NCI-H2227 treated with DMSO at 0.1 percent for 48 hours (cell line): ENCODE measurements at places on chromosomes 16 and 17.
A peak's percentile ranks its signal among the peaks of the same experiment; 100 is the strongest.

DNA sequence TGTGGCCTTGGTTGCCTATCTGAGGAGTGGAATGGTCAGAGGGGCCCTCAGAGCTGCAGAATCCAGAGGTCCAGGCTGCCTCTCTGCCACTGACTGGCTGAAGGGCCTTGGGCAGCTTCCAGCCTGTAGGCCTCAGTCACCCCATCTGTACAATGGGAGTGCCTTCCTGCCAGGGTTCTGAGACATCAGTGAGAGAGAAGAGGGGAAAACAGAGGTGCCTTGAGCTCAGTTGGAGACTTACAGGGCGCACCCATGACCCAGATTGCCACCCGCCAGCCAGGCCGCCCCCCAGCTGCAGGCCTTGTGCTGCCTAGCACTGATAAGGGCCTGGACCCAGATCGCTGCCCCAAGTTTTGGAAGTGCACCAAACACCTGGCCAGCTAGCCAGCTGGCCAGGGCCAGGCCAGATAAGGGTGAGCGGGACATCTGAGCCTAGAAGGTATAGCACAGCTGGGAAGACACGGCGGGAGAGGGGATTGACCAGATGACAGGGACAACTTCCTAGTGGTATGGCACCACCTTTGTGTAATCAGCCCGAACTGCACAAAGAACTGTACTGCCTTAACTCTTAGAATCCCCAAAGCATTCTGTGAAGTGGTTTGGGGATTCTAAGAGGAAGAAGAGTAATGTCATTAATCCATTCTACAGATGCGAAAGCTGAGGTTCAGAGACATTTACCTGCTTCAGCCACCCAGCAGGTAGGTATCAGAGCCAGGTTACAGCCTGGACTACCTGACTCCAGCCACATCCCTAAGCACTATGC lies 1.4 kb downstream of the SLC4A1 start:
- no peak for DNase-seq

GRCh38 chr16:80317116-80317515 lies 223.7 kb upstream of the DYNLRB2 start:
- DNase-seq = no peak

- peak; percentile 71 for DNase-seq
Measured at GRCh38 chr17:51371732-51372151, 111.4 kb downstream of the UTP18 start.

DNA sequence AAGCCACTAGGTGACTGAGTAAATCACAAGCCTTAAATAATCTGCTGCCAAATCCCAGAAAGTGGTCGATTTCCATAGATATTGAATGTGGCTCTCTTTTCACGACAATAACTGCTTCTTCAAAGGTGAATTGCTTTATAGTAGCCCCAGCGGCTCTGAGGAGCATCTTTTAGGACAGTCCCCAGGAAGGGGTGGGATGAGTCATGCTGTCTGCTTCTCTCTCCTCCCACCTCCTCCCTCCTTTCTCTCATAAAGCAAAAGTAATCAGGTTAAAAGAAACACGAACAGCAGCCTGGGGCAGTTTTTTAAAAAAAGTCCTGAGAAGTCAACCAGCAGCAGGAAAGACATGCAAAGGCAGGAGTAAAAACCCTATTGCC lies 1.8 kb downstream of the KIAA0513 start:
- DNase-seq = no peak

DNA sequence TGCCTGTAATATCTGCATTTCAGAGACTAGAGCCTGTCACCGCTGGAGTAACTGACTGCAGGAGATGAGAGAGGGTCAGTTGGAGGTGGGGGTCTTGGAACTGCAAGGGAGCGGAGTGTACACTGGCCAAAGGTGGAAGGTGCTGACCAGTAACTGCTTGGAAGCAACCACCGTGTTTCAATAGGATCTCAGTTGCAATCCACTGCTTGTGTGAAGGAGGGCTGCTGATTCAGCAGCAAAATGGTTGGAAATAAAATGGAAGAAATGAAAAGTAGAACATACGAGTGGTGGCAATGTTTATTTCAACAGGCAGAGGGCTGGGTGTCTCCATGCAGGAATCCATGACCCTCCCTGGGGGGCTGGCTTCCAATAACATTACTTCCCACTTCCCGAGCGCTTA lies 2.1 kb upstream of the JPH3 start:
- DNase-seq = no peak

GRCh38 chr17:74545843-74546230 lies at the start of gene CD300C:
Gene CD300C (minus strand): TSS chr17:74546115. CDS start chr17:74545782, 333 bp downstream.
- no peak for DNase-seq

DNA sequence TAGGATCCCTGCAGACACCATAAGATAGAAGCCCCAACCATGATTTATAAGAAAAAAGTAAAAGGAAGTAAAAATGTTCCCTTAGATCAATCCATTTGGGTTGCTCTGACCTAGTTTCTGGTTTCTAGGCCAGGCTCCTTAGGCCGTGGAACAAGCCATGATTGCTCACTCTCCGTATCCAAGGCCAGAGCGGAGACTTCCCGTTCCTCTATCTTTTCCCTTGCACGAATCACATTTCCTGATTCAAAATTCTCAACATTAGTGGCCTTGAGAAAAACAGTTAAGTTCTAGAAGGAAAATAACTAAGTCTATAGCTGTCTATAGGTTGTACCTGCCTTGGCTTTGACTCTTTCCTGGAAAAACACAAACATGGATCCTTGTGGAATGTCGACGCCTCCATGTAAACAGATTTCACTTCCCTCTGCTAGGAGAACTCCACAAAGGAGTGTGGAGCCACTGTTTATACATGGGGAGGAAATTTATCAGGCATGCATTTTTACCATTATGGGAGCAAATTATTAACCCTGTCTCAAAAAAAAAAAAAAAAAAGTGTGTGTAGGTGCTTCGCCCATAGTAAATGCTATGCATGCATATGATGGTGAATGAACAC lies 149.6 kb downstream of the ZFHX3 start:
- no peak for DNase-seq

GRCh38 chr17:32523827-32524552 lies 37.2 kb downstream of the CDK5R1 start:
- no peak for DNase-seq

DNA sequence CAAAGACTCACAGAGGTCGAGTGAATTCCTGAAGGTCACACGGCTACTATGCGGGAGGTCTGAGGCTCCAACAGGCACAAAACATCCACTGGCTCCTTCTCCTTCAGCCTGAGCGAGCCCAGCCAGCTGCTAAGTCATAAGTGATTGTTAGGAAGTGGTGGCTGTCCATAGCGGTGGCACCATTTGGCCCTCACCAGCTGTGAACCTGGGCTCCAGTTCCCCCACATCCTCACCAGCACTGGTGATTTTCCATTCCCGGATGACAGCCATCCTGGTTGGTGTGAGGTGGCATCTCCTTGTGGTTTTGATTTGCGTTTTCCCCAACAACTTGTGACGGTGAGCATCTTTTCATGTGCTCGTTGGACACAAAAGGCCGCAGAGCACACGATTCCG lies 302.8 kb downstream of the FOXL1 start:
- DNase-seq = no peak

- DNase-seq = no peak
Measured at GRCh38 chr16:23092801-23093117, 56.5 kb downstream of the USP31 start.

- peak; percentile 35 for DNase-seq
Measured at GRCh38 chr17:81941484-81942166, 4.5 kb upstream of the PYCR1 start.

GRCh38 chr16:25691519-25692091 lies at the start of gene HS3ST4:
Gene HS3ST4 (plus strand): TSS chr16:25691959.
- no peak for DNase-seq

DNA sequence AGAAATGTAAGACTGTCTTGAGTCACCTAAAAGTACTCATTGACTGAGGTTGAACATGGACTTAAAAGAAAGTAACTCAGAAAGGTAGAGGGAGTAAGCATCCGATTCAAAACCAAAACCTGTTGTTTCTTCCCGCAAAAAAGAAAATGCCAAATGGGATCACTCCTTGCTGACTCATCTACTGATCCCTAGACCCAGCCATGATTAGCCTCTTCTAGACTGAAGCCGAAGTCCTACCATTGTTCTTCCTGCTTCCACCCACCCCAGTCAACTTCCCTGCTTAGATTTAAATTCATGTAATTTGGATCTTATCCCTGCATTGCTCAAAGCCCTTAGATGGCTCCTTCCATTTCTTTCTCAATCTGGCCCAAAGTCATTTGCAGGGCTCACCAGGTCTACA lies 760.5 kb upstream of the SOX9 start:
- DNase-seq = no peak

DNA sequence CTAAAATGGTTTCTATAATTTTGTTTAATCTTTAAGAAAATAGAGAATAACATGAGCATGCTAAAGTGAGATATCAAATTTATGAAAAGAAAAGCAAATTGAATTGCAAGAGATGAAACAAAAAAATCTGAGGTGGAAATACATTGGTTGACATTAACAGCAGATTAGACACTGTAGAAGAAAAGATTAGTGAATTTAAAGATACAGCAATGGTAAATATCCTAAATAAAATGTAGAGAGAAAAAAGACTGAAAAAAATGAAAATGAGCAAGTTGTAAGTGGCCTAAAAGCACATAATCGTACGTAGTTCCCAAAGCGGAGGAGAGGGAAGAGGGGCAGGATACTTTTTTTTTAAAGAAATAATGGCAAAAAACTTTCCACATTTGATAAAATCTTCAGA lies 30.5 kb upstream of the ALDH3A2 start:
- DNase-seq = no peak

- peak; percentile 78 for DNase-seq
Measured at GRCh38 chr17:51261024-51261963, 948 bp downstream of the UTP18 start.

DNA sequence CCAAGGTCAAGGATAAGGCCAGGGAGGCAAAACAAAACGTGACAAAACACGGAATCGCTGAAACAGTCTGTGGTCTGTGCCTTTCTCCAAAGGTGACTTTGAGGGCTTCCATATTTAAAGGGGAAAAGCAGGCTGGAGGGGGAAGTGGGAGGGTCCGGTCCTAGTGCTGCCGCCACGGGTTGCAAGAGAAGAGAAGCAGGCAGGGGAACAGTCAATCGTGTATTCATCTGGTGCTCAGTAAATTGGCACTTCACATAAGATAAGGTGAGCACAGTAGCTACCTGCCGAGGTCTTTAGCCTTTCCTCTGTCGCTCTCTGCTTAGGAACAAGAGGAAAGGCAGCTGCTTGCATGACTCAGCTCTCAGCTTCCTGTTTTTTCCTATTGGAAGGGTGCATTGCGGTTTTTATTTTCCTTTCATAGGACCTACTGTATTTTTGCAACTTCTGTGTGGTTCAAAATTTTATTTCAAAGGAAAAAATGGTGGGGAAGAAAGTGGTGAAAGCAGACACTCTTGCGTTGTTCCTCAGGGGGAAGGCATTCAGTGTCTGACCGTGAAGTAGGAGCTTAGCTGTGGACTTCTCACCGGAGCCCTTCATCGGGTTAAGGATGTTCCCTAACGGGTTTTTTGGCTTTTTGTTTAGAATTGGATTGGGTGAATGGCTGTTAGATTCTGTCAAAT lies 7.1 kb upstream of the LGALS3BP start:
- peak; percentile 35 for DNase-seq

- DNase-seq = no peak
Measured at GRCh38 chr17:8697323-8697741, 47.3 kb downstream of the CCDC42 start.

- DNase-seq = no peak
Measured at GRCh38 chr16:10622036-10622921, 41.9 kb upstream of the EMP2 start.

GRCh38 chr17:77208217-77208808 lies 67.5 kb downstream of the SEC14L1 start:
- DNase-seq = peak; percentile 62

DNA sequence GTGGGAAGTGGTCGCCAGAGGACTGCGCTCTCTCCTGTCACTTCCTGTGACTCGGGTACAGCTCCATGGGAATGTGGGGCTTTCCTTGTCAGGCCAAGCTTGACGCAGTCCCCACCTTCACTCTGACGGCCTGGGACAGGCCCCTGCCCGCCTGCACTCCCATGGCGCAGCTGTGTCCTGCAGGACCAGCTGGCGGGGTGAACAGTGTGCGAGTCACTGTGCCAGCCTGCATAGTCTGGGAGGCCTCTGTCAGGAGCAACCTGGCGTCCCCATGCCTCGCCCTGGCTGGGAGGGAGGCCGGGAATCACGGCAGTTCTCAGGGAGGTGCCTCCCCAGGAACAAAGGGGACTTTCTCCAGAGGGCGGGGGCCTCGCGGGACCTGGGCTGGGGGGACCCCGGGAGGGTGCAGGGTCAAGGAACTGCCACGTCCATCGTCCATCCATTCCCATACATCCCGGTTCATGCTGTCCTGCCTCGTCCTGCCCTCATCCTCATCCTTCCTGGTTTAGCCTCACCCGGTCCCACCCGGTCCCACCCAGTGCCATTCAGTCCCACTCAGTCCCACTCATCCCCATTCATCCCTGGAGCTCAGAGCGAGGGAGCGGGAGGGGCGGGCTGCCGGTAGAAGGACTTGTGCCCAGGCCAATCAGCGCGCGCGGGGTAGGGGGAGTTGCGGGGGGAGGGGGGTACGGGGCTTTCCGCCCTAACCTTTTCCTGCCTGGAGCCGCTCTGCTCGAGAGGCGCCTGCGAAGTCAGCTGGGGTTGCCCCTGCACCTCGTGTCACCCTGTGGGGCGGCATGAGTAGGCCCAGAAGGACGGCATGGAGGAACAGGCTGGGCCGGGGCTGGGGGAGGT lies 13.4 kb downstream of the FLYWCH1 start:
- DNase-seq = no peak

GRCh38 chr16:89095491-89095951 lies 1.9 kb downstream of the ACSF3 start:
- DNase-seq = peak; percentile 51

GRCh38 chr17:8459107-8459506 lies 23.4 kb downstream of the NDEL1 start:
- no peak for DNase-seq

- no peak for DNase-seq
Measured at GRCh38 chr16:8634991-8635736, 13.7 kb downstream of the METTL22 start.

DNA sequence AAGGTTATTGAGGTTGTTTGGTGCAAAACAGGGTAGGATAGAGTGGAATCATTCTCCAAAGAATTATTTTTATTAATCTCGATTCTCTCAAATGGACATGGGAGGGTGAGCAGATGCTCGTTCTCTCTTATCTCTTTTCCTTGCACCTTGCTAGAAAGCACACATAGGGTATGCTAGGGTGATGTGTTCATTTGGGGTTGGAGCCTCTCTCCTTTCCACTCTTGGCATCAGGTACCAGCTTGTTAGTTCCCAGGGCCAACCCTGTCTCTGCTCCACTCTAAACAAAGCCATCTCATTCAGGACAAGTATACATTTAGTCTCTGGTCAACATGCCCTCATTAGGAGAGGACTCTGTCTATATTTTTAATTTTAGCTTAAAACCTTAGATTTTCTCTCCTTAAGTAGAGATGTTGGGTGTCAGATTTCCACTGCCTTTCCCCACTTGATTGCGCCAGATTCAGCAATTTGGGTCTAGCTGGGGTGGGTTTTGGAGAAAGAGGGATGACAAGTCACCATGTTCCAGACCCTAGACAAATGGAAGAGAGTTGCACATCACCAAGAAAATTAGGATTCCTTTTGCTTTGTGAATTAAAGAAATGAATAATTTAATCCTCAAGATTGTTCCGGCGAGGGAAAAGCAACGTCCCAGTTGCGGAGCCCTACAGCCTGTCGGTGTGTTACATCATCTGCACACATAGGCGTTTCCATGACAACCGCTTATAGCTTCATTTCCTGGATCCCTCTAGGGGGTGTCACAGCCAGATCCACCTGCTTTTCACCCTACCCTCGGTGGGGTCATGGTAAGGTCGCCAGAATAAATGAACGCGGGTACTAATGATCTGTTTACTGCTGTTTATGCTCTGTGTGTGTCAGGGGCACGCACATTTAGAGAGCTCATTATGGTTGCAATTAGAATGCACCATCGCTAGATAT lies 41.6 kb downstream of the SNX11 start:
- DNase-seq = peak; percentile 55

- DNase-seq = no peak
Measured at GRCh38 chr16:68760671-68761275, 23.7 kb downstream of the CDH1 start.
